Hematopoietic multipotent progenitor cell treated with erythropoietin and hydrocortisone succinate and interleukin-3 and kit ligand, for 17 days (in vitro differentiated cells): ENCODE measurements at places on chromosomes 12 and 14.

GRCh38 chr12:113077057-113077858 lies 20.7 kb downstream of the DTX1 start:
- DNase-seq, result no peak

- DNase-seq, result no peak
Measured at GRCh38 chr12:1883513-1883912, 34.9 kb downstream of the CACNA2D4 start.

DNA sequence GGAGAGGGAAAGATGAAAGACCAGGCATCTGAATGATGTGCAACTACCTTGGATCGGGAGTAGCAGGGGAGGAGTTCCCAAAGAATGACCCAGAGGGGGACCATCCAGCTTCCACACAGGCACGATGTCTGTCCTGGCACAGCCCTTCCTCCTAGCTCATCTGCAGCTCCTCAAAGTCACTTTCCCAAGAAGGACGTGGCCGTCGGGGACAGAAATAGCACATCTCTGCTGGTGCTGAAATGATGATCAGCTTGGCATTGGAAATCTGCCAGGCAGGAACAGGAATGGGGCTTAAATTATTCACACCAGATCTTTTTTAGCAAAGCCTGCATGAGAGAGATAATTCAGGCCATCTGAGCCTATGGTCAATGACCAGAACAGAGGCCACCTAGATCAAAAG lies 41.7 kb downstream of the TSPAN11 start:
- no peak for DNase-seq

DNA sequence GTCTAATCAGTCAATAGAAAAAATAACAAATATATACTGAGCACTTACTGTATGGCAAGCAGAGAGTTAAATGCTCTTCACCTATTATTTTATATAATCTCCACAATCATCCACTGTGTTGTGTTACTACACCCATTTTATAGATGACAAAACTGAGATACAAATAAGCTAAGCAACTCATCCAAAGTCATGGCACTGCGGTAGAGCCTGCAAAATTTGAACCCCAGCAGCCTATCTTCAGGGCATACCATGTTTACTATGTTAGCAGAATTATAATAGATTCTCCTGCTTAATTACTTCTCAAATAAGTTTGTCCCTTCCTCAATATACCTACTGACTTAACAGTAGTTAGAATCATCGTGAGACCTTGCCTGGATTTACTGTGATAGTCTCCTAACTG lies 53.6 kb upstream of the PCED1B start:
- no peak for DNase-seq

GRCh38 chr14:92783813-92784431 lies 10.2 kb upstream of the GOLGA5 start:
- DNase-seq, result peak; percentile 54

GRCh38 chr12:95683418-95683817 lies 107.1 kb downstream of the NTN4 start:
- DNase-seq, result no peak

DNA sequence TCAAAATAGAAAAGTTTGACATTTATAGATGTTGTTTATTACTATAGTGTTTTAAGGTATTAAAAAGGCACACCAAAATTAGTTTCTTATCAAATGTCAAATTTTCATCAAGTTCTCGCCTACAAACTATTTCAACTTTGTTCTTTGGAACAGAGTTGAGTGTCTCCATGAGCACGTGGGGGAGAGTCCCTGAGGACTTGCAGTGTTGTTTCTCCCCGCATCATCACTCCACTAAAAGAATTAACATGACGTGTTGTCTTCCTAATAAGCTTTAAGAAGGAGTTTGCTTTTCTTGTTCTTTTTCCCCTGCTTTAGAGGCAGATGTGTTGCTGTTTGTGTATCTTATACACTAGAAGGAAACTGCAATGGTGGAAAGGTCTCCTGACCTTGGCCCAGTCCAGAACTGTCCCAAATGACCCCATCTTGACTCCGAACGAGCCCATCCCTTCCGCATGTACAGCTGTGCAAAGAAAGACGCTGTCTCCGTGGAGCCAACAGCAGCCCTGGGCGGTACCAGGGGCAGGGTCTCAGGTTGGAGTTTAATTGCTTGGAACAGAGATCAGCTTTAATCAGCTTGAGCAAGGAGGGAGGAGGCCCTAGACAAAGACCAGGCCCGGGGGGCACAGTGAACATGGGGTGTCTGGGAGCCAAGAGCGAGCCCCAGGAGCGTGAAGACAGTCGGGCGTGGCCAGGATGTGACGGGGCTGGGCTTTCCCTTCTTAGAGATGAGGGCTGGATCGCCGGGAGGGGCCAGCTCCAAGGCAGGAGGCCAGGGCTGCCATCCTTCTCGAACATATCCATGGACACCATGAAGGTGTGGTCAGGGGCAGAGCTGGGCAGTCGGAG lies 215.4 kb upstream of the RTL1 start:
- no peak for DNase-seq

DNA sequence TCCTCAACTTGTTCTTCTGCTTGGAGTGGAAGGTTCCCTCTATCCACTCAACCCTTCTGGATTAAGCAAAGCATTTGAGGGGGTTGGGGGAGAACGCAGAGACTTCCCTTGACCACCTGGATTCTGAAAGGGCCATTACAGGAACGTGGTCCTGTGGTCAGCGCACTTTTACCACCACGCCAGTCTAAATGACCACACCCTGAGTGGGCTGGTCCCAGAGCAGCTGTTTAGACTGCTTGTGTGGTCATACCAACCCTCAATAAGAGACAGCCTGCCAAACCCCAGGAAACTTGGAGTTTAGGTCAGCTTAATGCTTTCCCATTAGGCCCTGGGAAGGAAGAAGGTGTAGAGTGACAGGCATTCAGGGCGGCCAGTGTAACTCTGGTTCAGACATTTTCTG lies 165.5 kb upstream of the ATP2B1 start:
- no peak for DNase-seq

- no peak for DNase-seq
Measured at GRCh38 chr12:89576572-89577220, 50.8 kb upstream of the POC1B start.

DNA sequence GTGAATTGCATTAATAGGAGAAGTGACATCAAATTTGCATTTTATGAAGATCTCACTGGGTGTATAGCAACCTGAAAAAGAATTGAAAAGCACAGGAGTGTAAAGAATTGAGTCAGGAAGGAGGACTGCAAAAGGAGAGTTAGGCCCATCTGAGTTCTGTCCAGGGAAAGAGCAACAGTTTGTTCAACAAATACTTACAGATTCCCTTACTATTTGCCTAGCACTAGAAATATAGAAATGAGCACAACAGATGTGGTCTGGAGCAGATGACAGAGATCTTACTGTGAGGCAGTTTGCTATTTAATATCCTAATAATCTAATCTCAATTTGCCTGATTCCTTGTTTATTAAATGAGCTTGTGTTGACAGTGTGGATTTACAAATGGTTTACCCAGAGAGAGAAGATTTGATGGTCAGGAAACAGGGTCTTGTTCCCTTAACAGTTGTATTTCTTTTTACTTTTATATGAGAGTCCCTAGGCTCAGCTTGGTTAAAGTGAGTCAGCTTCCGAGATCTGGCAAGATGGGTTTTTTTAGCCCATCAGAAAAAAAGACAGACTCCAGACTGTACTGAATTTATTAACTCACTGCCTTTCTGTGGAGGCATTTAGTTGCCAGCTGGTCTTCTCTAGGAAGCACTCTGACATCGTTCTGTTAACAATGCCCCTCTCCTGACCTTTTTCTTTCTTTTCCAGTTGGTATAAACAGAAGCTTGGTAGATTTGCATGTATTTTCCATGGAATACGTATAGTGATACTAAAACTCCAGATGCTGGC lies 229.7 kb downstream of the TTC6 start:
- no peak for DNase-seq

- DNase-seq, result no peak
Measured at GRCh38 chr12:50514526-50515276, 9.9 kb downstream of the DIP2B start.

DNA sequence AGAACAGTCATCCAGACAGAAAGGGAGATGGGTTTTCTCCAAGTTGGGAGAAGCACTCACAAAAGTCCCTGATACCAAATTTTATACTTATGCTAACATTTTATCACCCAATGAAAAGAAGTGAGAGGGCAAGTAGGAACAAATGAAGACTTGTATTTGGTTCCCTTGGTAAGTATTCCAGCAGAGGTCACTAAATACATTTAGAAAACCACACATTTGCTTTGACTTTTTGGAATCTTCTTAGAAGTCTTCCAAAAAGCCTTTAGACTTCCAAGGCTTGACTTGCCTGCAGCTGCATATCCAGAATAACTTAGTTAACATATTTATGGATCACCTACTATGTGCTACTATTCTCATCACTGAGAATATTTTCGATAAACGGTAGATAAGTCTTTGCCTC lies 3.1 kb upstream of the GYS2 start:
- peak; percentile 6 for DNase-seq

- DNase-seq, result no peak
Measured at GRCh38 chr14:76773956-76774820, 12.9 kb downstream of the VASH1 start.

DNA sequence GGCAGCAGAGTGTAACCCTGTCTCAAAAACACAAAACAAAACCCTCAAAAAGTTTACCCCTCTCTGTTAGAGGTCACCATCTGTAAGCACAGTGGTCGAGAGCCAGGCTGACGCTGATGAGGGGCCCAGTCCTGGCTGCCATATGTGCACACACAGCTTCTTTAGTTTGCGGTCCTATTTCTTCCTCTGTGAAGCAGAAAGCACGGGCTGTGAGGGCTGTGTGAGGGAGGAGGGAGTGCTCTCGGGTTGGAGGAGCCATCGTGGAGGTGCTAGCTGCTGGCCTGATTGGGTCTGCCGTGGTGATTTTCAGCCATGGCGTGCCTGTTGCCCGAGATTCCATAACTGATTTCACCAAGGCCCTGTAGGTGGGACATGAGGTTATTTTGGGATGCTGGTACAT lies 3.5 kb downstream of the ULK1 start:
- DNase-seq, result no peak

DNA sequence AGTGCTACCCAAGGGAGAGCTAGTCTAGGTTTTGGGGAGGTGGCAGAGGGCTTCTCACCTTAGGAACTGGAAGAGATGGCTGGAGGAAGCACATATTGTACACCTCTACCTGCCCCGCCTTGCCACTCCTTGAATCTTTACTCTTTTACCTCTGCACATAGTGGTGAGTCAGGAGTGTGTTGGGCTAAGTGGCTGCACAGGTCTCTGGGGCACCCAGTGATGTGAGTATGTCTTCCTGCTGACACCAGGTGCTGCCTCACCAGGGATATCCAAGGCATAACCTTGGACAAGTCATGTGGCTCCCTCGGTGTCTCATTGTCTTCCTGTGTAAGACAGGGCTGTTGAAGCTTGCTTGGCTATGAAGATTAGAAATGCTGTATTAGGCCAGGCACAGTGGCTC lies 19.8 kb upstream of the CABP1 start:
- DNase-seq, result no peak

DNA sequence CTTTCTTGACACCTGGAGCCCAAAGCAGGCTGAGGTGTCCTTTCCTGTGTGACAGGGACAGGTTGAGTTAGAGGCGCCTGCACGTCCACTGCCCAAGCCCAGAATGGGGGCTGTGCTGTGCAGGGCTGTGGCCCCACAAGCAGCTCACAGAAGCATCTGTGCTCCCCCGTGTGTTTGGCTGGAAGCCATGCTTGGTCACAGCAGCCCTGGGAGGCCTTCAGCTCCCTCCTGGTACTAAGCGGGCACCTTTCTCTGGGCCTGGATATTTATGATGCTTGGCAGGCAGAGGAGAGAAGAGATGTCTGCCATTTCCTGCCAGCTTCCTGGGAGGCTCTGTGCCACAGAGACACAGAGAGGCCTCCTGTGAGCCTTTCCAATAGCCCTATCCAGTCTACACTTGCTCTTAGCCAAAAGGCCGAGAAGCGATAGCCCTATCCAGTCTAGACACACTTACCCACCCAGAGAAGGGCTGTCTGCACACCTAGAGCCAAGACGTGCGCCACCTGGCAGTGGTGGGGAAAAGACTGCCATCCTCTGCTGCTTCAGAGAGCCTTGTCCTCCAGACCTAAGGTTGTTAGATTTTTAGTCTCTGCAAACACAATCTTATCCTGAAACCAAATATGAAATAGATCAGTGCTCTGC lies 117.4 kb downstream of the GCH1 start:
- no peak for DNase-seq

- no peak for DNase-seq
Measured at GRCh38 chr14:104268725-104269436, 130.5 kb downstream of the KIF26A start.

DNA sequence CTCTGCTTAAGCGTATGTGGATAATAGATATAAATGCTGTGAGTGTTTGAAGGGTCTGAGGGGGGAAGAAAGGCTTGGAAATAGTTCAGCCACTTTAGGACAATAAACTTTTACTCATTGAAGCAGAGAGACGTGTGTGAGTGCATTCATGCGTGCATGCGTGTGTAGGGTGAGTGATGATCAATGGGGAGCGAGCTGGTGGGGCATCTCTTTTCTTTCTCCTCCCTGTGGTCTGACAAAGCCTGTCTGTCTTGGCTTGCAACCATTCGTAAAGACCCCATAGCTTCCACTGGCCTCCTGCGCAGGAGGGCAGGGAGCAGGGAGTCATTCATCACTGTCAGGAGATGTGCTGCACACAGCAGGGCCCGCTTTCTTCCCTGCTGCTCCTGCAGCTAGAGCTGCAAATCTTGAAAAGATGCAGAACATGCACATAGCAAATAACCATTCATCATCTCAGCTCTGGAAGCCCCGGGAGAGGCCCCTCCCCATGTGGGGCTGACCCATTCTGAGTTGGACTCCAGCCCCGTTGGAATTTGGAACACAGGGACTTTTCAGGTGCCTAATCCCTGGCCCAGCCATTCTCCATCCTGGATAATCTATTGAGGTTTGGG lies 223.2 kb downstream of the PPM1H start:
- DNase-seq, result no peak

- no peak for DNase-seq
Measured at GRCh38 chr12:75478116-75478794, 2.3 kb upstream of the GLIPR1 start.

DNA sequence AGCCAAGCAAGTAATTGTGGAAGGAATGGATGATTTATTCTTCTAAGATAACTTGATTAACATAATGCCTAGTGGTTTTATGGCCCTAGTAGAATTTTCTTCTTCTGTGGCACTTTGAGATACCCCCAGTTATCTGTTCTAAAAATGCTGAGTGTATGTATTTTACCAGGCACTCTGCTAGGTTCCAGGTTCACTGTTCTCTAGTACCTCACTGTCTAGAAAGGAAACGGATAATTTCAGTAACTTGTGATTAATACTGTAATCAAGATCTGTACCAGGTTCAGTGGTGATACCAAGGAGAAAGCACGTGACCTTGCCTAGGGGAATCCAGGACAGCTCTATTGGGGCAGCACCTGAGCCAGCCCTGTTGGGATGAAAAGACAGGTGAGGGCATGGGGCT lies 8.0 kb downstream of the ANO6 start:
- DNase-seq, result no peak
